T-helper 2 cell (primary cell): ENCODE measurements at places on chromosomes 6 and 20.

GRCh38 chr20:3577366-3577765, 85.8 kb downstream of the GFRA4 start:
- DNase-seq: no peak

DNA sequence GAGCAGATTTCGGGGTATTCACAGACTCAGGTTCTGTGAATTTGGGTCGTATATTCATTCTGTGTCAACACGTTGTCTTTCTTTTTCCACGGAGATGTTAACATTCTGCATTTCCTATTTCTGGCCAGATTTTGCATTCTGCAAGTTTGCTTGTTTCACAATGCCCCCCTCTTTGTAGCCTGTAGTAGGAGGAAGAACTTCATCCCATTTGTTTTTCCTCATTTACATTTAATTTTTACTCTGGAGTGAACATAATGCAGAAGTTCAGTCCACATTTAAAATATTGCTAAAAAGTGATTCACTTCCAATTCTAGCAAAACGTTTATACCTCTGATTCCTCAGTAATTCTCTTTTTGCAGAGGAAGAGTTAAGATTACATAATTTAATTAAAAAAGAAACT, 12.9 kb downstream of the TAGAP start:
- DNase-seq: no peak

GRCh38 chr20:20130399-20130798, 78.1 kb downstream of the CFAP61 start:
- no peak for DNase-seq

- DNase-seq: no peak
Measured at GRCh38 chr20:33460711-33461110, 17.1 kb upstream of the SNTA1 start.

DNA sequence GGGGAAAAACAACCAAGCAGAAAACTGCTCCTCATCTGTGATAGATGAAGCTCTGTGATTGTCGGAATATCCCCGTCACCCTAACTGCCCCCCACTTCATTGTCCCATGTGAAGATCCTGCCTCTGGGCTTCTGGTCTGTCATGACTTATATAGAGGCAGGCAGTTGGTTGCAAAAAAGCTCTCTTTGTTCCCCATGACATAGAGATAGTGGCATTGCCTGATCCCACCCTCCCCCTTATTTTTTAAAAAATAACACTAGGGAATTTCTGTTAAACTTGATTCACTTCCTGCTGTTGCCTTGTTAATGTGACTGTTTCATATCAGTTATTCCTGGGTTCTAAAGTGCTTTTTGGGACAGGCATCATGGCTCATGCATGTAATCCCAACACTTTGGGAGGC, 203.1 kb downstream of the JARID2 start:
- no peak for DNase-seq

DNA sequence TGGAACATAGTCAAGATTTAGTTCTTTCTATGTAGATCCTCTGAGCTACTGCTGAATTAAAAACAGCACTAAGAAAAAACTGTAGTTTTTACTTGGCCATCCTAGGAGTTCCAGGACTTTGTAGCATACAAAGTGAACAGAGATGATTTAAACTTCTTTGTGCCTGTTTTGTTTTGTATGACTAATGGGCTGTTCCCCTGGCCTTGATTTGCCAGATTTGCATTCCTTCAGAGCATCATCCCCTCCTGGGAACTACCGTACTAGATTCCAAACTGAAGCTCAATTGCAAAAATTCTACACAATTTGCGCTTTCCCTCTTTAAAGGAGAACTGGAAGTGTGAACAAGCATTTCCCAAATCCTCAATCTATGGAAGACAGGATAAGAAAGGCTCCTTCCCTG, 23.1 kb downstream of the ACOT13 start:
- DNase-seq: no peak

GRCh38 chr20:51510169-51510568, 32.4 kb downstream of the NFATC2 start:
- no peak for DNase-seq

GRCh38 chr6:70706491-70707123, 38.9 kb downstream of the SMAP1 start:
- DNase-seq: no peak

- DNase-seq: no peak
Measured at GRCh38 chr20:50628332-50628731, 63.0 kb downstream of the RIPOR3 start.

DNA sequence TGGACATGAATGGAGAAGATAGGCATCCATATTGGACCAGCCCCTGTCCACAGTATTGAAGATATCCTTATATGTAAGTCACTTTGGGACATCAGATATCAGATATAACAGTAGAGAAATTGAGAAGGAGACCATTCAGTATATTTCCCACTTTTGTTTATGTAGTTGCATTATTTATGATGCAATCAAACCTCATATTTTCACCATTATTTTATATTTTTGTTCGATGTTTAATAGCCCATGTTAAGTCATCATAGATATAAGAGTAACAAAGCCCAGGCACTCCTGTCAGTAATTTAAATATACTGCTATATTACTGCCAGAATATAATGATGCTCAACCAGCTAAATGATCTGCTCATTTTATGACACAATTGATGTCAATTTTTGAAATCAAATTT, 744.5 kb upstream of the EPHA7 start:
- no peak for DNase-seq

DNA sequence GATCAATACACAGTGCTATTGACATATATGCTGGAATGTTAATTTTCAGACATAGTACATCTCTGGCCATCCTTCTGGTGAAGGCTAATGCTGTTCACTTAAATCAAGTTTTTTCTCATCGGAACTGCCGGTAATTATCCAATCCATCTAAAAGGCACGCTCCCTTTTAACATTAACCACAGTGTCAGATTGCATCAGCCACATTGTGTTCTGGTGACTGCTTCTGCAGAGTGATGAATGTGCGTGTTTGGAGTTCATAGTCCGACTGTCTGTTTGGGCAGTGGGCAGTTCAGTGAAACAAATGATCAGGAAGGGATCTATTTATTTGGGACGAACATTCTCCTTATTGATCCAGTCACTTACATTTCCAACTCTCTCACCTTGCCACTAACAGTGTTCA, 49.5 kb downstream of the SOBP start:
- no peak for DNase-seq

DNA sequence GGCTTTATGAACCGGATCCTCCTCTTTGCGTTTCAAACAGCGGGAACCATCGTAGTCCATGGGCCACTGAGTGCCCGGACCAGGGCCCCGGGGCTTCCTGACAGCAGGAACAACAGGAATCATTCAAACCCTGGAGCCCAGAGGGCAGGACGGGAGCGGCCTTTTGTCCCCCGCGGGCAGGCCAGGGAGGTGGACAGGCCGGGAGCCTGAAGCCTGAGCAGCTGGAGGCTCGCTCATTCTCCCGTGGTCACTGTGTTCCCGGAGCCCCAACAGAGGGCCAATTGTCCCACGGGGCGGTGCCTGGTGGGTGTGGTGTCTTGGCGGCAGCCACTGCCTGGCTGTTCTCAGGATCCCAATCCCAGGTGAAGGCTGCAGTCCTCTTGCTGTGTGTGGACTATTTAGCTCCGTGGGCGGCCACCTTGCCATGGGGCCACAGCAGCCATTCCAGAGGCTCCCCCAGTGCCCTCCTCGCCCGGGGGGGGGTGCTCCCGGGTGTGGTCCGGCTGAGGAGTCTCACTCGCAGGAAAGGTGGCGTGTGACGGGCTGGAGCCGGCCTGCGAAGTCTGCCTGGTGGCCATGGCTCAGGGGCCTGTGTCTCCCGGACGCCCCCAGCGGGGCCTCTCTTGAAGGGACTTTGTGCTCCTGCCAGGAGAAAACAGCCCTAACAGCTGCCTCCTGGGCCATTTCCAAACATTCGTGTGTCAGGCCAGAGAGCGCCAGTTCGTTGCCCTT, 77.2 kb upstream of the BHLHE23 start:
- DNase-seq: no peak

- DNase-seq: no peak
Measured at GRCh38 chr6:107319906-107320530, 139.3 kb downstream of the PDSS2 start.

DNA sequence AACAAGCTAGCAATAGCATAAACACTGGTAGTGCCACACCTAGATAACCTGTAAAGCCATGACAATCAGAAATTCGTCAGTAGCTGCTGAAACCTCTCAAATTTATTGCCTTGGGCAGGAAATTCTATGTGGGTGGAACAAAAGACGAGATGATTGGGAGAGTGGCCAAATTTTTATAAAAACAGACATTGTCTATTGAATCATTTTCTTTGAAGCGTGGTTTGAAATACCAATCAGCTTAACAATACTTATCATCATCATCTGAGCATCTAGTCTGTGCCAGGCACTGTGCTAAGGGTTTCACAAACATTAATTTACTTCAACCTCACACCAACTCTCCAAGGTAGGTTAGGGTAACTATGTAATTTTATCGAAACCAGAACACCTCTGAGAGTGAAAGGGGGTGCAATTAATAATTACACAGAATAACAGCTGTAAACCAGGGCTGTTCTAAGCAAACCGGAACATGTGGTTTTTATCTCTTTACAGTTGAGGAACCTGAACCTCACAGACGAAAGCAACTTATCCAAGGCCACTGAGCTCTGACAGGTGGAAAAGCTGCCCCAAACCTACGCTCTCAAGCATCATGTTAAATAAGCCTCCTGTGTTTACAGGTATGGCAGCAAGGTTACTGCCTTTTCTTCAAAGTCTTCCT, 43.4 kb downstream of the NHSL1 start:
- DNase-seq: peak; percentile 88

DNA sequence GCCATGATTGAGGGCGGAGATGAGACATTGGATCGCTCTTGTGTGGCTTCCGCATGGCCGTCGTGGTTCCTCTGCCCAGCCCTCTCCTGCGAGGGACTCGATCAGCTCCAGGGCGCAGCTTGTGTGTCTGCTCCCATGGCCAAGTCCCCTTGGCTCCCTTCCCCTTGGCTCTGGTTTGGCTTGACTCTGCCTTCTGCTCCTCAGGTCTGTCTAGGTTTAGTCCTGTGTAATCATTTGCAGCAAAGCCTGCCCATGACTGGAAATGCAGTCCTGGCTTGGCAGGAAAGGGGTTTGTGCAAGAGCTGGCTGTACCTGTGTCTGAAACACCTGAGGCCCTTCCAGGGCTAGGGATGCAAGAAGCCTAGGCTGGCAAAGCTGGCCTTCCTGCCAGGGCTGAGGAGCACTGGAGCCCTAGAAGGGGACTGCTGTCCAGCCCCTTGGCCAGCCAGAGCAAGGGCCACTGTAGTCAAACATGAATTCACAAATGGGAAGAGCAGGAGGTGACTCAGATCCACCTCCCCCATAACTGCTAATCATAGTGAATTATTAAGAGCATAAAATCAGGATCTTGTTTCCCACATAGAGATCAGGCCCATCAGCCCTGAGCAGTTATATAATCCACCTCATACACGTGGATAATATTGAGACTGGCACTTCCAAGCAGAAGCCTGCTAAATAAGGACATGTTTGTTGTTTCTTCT, 196.8 kb downstream of the FARS2 start:
- DNase-seq: no peak

DNA sequence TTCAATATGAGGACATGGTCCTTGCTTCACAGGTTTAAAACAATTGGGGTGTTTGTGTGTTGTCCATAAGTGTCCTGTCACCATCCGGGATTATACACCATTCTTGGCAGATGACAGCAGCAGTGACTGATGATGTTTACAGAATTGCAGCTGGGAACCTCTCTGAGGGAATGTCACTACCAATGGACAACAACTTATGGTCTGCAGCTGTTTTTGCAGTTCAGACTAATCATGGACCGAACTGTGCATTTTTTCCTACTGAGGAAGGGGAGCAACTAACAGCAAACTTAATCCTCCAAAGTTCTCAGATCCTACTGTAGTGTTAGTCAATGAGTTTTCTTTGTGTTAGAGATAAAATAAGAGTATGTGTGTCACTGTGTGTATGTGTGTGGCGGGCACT, 26.0 kb downstream of the FAM229B start:
- no peak for DNase-seq

DNA sequence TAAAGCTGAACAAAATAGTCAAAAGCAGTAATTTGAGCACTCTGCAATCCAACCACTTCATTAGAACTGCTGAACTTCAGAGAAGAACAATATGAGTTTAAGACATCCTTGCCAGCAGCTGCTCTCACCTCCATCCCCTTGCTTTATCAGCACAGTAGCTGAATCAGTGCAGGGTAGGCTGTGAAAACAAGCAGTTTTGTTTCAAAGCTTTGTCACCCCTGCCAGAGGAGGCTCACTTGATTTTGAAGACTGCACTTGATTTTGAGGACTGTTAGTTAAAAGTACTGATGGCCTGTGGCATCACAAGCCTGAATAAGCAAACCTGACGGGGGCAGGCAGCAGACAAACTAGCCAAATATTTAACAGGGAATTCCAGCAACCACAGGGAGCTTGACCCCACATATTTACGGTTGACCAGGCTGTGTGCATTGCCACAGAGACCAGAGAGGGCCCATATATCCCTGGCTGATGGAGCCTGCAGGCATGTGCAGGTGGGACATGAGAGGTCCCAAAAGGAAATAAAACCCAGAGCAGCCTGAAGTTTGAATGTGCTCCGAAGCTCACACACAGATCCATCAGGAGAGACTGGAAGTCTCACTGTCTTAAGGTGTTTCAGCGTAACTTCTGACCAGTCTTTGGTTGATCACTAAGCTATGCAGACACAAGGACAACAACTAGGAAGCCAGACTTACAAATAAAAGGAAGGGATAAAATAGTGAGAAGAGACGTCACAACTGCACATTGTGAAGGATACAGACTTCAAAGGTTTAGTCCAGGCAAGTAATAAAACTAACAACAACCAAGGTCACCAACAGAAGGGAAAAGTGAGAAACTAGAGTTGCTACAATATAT, 97.4 kb downstream of the PDSS2 start:
- DNase-seq: no peak

- no peak for DNase-seq
Measured at GRCh38 chr6:115666997-115667396, 393.7 kb downstream of the FRK start.

DNA sequence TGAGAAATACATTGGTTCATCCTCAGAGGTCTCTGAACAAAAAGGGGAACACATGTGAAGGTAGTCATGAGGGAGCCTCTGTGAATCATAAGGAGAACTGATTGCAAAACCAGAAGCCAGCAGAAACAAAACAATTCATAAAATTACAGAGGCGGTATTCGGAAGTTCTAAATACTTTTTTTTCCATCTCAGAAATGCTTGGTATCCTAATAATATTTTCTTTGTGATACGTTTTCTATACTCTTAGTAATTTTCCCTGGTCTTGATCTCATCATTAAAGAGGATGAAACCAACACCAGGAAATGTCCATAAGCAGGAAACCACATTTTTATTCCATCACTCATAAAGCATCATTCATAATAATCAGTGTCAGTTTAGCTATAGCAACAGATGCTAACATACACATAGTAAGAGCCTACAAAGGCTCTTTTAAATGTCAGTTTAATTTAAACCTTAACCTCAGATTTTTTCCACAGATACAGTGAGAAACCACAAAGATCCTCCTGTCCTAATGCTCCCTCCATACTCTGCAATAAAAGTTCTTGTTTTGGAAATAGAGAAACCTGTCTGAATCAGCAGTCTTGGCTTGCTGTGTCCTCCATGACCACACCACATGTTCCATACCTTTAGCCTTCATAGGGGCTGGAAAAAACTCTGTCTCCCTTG, 29.2 kb downstream of the SGK1 start:
- DNase-seq: no peak

GRCh38 chr6:105753207-105753606, 332.9 kb upstream of the PRDM1 start:
- DNase-seq: no peak
